ENCODE measurements at places on chromosomes 11 and 22.

DNA sequence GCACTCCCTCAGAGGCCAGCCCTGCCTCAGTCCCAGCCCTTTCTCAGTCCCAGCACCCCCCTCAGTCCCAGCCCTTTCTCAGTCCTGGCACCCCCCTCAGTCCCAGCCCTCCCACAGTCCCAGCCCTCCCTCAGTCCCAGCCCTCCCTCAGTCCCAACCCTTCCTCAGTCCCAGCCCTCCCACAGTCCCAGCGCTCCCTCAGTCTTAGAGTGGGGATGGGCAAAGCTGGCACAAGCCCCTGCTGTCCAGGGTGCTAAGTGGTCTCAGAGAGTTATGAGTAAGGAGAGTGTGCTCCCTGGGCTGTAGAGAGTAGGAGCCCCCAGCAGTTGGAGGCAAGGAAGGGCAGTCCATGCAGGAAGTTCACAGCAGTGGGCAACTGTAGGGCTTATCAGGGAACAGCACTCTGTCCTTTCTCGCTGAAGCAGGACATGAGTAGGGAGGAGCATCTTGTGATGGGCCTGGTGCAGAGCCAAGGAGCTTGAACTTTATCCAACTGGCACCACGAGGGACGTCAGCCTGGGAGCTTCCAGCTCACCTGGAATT is 51.4 kb upstream of the CRYBB3 start:
- DNase-seq, result peak; percentile 15

GRCh38 chr11:118211006-118211405 is 13.8 kb downstream of the JAML start:
- DNase-seq, result no peak

DNA sequence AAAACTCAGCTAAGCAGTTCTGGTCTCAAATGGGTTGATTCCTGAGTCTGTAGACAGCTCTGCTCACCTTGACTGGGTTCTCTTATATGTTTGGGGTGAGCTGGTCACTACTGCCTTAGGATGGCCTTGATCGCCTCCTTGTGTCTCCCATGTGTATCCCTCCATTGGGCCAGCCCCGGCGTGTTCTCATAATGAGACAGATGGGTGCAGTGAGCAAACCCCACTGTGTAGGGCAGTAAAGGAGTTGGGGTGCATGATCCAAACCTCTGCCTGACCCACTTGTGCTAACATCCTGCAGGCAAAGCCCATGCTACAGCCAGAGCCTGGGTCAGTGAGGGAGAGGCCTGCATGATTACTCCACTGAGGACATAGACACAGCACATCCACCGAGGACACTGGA is 657.6 kb downstream of the BRD1 start:
- DNase-seq, result no peak

DNA sequence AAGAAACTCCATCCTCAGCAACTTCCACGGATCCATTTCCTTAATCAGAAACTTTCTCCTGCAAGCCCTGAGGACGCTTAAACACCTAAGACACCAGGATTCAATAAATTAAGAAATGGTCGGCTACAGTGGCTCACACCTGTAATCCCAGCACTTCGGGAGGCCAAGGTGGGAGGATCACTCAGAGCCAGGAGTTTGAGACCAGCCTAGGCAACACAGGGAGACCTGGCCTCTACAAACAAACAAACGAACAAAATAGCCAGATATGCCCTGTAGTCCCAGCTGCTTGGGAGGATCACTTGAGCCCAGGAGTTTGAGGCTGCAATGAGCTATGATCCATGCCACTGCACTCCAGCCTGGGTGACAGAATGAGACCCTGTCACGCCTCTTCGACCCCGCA is 46.7 kb downstream of the RPUSD4 start:
- no peak for DNase-seq

GRCh38 chr11:102760344-102761035 is 19.9 kb downstream of the MMP10 start:
- peak; percentile 23 for DNase-seq

DNA sequence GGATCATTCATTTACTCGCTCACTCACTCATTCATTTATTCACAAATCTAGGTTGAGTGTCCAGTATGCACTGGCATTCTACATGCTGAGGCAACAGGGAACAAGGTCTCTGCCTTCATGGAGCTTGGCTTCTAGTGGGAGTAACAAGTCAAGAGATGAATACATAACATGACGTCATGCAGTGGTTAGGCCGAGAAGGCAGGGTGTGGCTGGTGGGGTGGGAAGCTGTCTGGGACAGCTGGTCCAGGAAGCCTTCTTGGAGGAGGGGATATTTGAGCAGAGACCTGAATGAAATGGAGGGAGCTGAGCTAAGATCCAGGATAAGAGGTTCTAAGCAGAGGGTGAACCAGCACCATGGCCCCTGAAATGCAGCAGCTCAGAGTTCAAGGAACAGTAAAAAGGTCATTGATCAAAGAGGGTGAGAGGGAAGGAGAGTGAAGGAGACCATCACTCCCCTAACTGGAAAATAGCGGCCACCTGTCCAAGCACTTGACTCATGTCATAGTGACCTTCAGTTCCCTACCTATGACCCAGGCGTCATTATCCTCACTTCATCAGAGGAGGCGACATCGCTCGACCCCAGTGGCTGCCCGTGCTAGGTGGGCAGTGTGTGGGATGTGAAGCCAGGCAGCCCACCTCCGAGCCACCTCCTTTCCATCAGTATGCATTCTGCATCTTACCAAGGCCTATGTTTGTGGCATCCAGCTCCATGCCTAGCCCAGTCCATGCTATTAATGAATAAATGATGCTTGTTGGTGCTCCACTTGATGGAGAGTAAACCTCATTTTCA is 105.0 kb downstream of the TSPAN18 start:
- DNase-seq, result no peak

DNA sequence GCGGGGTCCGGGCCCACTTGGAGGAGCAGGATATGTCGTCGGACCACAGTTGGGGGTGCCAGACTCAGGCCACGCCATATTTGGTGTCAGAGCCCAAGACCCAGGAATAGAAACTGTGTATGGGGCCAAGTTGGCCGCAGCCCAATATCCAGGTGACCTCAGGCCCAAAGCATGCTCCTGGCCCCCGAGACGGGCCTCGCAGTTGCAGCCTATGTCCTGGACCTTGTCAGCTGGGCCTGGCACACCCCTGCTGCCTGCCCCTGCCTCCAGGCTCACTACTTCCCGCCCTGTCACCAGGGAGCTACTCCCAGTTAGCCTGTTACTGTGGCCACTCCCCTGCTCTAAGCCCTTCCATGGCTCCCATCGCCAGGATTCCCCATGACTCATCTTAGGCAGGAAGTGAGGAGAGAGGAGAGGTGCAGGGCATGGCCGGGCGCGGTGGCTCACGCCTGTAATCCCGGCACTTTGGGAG is 23.1 kb downstream of the A4GALT start:
- DNase-seq, result no peak

- no peak for DNase-seq
Observed at GRCh38 chr22:44642096-44642644, 59.8 kb upstream of the PRR5 start.

DNA sequence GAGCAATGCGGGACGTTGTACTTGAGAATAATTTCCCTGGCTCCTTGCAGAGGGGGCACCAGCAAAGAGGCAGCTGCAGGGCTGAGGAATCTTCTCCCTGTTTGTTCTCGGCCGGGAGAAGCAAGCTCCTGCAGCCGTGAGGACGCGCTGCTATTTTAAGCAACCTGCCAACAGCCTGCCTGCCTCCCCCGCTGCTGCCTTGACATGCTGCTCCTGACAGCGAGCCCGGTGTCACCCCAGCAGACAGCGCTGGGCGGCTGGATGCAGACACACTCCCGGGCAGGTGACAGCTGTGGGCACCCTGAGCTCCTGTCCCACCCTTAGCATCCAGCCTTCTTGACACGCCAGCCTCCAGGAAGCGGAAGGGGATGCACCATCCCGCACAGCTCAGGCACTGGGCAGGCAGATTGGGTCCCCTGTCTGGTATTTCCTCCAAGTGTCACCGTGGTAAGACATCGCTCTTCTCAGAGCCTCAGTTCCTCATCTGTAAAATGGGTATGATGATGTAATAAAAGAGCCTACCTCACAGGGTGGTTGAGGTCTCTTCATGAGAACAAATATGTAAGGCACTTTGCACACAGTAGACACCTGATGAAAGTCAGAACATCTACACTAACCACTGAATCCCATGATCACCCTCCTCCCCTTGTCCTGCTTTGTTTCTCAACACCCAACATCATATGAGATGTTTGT is 530.6 kb downstream of the MN1 start:
- no peak for DNase-seq

DNA sequence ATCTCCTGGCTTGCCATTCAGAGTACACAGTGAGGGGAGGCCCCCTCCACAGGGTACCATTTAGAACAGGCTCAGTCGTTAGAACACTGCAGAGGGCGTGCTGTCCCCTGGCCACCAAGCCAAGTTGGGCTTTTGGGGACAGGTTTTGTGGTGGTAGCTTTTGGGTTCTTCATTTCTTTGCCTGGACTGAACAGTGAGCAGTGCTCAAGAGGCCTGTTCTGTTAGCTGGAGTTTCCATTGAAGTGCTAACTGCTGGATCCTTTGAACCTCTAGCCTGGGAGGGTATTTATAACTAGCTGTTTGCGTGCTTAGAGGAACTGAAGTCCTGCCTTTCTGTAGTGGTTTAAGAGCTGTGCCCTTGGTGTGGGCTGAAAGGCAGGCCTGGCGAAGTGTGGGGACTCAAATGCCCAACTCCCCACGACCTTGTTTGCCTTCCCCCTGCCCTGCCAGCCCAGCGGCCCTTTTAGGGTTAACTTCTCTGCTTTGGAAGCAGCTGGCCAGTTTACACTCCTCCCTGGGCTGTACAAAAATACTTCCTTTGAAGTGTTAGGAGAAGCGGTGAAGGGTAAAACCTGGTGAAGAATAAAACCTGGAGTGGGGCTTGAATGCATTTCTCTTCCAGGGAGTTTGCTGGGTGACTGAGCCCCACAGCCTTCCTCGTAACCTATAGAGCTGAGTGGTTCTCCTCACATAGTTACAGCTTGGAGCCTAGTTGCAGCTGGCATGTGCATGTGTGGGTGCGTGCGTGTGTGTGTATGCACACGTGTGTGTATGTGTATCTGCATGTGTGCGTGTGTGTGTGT is 34.6 kb downstream of the ZNRF3 start:
- DNase-seq, result peak; percentile 55

DNA sequence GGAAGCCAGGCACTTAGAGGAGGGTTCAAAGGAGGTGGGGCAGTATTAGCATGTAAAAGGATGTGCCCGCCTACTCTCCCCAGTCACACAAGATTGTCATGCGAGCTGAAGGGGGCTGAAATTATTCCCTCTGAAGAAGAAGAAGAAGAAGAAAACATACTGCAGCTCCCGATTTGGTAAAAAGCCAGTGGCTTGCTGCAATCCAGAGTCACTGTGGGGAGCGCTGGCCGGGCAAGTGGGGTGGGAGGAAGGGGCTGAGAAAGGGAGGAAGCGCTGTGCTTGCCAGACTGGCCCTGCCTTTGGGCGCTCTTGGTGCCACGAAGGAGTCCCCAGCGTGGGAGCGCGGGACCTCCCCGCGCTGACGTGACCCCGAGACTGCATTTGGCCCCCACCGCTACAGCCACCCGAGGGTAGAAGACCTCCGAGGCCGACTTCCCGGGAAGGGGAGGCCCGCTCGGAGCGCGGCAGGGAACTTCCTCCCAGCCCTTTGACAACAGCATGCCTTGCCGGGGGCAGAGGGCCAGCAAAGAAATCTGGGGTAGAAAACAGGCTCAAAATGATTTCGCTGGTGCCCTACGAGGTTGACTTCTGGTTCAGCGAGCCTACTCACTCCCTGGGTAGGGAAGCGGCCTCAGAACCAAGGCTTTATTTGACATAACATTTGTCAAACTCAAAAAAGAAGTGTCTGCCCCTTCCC is 906.3 kb downstream of the DLG2 start:
- DNase-seq, result peak; percentile 17

DNA sequence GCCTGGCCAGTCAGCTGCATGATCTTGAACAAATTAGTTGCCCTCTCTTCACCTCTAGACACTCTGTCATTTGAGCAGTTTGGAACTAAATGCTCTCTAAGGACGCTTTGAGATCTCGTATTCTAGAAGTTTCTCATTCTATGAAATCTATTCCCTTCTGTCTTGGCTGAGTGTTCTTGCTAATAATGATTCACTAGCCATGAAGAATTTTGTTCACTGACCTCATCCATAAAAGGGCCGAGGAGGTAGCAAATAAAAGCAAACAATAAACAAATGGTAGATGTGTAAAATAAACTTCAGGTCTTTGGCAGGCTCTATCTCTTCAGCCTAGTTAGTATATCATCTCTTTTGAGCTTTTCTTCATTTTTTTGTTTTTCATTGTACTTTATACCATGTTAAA is 76.6 kb downstream of the USP35 start:
- DNase-seq, result no peak

GRCh38 chr11:76609736-76610370 is 60.7 kb downstream of the LRRC32 start:
- DNase-seq, result no peak

GRCh38 chr11:33830903-33831648 is 56.8 kb upstream of the FBXO3 start:
- DNase-seq, result no peak

DNA sequence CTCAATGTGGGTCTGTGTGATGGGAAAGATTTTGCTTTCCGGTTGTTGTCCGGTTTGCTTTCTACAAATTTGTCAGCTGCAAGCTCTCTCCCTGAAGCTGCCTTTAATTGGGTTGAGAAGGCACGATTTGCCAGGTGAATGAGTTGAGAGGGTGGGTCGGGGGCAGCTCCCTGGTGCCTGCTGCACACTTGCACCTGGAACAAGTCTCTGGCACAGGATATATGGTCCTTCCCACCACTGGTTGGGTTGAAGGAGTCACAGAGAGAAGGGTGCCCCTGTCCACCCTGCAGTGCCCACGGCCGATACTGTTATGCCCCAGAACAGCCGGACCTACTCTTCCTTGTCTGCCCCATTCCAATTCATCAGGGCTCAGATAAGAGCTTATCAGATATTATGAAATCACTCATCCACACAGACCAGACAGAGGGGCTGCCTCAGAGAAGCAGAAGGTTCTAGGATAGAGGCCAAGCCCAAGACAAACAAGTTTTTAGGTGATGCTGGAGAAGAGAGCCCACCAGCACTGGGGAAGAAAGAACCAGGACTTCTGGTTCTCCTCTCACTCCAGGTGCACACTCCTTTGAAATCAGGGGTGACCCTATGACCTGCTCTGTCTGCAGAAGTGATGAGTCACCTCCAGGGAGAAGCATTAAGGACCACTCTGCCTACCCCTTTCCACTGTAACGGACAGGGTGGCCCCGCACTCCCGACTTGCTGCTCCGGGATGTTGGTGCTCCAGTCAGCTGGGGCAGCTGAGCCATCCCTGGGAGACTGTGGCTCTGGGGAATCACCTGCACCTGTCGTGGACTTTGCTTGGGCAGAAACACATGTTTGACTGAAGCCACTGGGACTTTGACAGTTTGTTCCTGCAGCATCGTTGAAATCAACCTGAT is 45.3 kb downstream of the RTL6 start:
- DNase-seq, result no peak

GRCh38 chr22:24427500-24428164 is at the start of gene ADORA2A:
TSS of gene ADORA2A (plus strand) at chr22:24427599. CDS start at chr22:24433405, 5,806 bp downstream.
- no peak for DNase-seq

GRCh38 chr11:114301088-114301487 is 4.9 kb downstream of the NNMT start:
- DNase-seq, result no peak

DNA sequence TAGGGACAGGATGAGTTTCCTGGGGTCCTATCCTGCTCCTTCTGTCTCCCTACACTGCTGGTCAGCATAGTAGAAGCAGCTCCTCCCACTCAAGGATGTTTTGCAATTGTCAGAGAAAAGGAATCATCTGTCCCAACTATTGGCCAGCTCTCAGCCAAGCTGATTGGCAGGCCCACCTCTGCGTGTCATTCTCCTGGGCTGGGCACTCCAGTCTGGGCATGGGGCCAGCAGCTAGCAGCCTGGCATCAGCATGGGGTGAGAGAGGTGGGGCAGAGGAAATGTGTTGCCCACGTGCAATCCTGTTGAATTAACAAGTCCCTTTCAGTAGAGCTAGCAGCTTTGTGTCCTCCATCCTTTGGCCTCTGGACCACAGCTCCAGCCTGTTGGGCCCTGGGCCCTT is 14.1 kb downstream of the ANKK1 start:
- peak; percentile 94 for DNase-seq
